ENCODE measurements at places on chromosomes 13 and 19.

DNA sequence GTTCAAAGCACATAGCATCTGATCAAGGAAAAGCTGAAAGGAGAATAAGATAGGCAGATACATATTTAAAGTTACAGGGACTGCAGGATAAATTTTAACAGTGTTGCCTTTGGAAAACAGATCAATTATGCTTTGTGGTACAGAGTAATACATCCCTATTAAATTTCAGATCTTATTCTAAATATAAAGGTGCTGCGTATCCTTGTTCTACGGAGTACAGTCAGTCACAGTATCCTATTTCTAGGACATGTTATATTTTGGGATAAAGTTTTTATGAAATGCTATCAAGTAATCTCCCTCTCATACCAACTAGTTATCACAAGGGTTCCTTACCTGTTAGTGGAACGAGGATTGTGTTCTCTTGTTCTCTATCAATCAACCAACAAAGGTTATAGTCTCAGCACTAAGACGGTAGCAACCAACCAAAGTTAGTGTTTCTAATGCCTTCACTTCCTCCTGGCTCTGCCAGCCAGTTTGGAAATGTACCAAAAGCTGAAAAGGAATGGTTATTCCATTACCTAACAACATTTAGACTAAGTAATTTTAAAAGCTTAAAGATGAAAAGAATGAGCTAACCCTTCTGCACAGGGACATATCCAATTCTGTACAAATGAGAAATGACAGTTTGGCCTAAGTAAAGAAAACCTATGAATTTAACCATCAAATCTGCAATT lies 35.2 kb downstream of the TSC22D1 start:
- no peak for DNase-seq

GRCh38 chr19:7304200-7304599 lies 10.0 kb upstream of the INSR start:
- no peak for DNase-seq

DNA sequence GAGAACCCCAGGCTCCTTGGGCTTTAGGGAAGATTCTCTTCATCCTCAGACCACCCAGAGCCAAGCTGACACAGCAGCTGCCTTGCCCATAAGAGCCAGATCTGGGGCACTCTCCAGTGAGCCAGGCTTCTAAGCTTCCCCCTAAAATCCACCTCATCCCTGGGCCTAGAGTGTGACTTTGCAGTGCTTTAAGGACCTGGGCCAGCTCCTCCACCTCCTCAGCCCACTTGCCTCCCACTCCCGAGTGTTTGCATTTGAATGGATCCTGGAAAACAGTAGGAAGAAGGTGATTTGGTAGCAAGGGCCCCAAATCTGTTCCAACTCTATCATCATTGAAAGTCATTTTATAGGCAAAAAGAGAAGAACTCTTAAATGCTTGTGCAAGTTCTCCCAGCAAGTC lies 108.7 kb upstream of the UBL3 start:
- no peak for DNase-seq

DNA sequence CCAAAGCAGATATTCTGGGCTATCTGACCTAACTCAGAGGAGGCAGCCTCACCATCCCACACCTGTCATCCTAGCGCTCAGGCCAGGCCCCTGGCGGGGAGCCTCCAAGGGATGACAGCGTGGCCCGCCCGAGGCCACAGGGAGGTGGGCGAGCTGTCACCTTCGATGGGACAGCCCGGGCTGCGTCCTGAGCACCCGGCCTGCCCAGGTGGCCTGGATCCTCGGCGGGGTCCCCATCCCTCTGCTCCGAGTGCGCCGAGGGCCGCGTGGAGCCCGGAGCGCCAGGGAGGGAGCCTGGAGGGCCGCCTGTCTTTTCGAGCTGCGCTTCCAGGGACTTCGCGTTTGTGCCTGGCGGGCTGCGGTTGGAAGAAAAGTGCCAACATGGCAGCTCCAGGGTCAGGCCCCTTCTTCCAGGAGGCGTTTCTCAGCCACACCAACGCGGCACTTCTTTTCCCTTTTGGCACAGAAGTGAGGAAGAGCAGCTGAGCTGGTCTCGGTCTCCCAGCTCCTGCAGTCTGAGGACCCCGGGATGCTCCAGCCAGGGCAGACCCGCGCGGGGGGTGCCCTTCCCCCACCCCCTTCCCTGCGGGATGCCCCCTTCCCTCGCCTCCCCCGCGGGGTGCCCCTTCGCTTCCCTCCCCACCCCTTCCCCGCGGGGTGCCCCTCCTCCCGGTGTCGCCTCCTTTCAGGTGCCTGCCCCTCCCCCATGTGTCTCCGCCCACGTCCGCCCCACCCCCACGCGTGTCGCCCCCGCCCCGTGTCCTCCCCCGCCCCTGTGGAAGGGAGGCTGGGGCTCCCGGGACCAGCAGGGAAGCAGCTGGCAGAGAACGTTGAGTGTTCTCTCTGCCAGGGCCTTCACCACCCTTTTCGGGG lies 42.3 kb downstream of the GJA3 start:
- DNase-seq = peak; percentile 89

- DNase-seq = peak; percentile 99
These were observed 1.6 kb downstream of the RASIP1 start for GRCh38 chr19:48738557-48739403.

GRCh38 chr19:31436121-31436776 lies 87.0 kb upstream of the TSHZ3 start:
- DNase-seq = no peak

DNA sequence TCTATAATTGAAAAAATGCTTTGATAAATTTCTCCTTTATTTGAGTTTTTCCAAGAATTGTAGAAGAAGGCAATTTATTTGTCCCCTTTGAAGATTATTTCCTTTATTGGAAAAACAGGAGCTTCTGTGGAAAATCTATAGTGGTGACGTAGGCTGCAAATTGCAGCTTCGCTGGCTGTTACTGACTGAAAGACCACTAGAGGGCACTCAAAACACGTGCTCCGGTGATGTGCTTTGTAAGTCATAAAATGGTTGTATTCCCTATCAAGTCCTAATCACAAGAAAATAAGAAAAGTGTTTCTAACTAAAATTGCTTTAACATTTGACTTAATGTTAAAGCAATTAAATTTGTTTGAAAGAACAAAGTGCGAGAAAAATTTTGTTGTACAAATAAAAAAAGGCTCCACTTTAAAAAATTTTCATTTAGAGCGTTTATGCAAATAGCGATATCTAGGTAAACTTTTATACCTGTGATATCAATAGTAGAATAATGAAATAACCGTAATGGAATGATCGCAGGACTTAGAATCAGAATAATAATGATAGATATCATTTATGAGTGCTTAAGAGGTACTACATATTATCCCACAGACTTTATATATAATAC lies 638.2 kb upstream of the SPRY2 start:
- no peak for DNase-seq

DNA sequence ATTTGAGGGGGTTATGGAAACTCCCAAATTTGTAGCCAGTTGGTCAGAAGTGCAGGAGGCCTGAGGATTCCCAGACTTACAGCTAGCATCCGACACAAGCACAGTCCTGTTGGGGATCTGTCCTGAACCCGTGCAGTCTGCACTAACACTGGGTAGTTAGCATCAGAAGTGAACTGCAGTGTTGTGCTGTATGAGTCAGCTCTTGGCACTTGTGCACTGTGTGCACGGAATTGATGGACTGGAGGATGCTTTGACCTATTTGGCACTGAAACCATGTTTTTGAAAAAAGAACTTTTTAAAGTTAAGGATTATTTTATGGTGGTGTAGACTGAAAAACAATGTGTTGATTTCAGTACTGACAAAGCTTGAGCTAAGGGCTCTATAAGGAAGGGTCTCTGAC lies 279.0 kb downstream of the NHLRC3 start:
- no peak for DNase-seq

DNA sequence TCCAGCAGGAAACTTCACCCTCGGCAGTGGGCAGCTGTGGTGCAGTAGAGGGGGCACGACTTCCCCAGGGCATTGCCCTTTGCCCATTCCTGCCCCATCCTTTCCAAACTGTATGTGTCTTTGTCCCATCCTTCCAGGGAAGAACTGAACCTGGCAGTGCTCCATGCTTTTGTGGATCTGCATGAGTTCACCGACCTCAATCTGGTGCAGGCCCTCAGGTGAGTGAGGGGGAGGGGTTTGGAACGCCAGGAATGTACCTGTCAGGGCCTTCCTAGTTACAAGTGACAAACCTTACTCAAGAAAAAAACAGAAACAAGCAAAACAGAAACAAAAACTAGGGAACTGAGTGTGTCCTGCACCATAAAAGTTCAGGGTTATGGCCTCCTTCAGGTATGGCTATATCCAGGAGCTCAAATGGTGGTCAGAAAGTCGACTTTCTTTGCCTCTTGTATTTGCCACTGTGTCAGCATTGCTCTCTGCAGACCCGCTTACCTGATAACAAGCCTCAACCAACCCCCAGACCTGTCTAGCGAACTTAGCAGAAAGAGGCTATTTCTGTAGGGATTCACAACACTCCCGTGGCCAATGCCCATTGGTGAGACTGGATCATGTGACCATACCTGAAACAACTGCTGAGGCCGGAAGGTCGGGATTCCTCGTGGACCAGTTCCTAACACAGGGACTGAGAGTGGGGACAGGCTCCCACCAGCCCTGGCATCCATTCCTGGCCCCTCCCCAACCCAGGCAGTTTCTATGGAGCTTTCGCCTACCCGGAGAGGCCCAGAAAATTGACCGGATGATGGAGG lies 4.2 kb downstream of the CYTH2 start:
- no peak for DNase-seq

- DNase-seq = no peak
These were observed 49.3 kb upstream of the FREM2 start for GRCh38 chr13:38637576-38637975.

GRCh38 chr13:25529425-25529824 lies 157.7 kb downstream of the ATP8A2 start:
- DNase-seq = no peak

DNA sequence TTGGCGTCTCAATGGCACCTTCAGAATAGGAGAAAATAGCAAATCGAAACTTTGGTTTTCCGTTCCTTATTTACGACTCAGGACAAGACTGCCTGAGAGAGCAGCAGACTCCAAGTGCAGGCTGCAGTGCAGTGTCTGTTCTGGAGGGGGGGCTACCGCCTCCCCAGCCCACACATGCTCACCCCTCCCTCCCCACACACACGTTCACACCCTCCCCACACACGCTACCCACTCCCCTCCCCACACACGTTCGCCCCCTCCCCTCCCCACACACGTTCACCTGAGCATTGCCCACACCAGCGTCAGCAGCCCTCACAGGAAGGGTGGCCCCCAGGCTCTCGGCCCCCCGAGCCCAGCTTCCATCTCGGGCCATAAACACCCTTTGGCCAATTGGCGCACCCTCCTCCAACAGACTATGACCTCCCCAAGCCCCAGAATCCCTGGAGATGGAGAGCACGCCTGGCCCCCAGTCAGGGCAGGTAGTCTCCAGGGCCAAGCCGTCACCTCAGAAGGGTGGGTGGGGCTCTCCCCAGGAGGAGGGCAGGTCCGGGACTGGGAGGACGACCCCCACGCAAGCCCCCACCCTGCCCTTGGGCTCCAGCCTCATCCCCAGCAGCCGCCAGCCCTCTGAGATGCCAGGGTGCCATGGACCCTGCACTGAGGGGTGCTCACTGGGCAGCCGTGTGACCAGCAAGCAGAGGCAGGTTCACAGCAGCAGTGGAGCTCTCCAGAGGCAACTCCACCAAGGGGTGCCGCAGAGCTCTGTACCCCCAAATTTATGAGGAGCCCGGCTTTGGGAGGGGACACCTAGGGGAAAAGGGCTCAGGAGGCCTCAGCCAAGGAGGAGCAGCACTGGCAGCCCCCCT lies 27.5 kb downstream of the RASA3 start:
- peak; percentile 53 for DNase-seq

DNA sequence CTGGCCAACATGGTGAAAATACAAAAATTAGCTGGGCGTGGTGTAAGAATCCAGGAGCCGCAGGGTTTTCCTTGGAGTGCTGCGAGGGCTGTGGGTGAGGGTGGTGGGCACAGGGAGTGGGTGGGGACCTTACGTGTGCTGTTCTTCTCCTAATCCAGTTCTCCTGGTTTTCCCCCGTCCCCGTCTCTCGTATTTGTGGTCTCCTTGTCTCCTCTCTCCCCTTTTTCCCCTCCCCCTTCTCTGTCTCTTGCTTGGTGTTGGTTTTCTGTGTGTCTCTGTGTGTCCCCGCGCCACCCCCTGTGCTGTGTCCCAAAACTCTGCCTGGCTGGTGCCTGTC lies 1.7 kb downstream of the SELENOW start:
- no peak for DNase-seq

- DNase-seq = no peak
These were observed 324.6 kb downstream of the KLF12 start for GRCh38 chr13:73809561-73809960.

DNA sequence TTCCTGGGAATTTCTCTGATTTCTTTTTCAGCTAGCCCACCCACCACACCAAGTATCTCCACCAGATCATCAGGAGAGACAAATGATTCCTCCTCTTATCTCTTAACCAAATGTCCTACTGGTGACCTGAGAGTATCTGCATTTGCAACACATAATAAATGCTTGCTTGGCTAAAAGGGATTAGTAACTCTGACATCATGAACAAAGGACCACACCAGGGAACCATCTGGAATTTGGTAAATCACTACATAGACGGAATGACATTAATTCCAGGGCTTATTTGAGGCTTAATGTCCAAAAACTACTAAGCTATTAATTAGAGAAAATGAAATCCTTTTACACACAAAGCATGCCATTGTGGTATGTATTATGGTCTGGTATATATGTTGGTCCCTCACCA lies 139.0 kb downstream of the RAP2A start:
- no peak for DNase-seq

DNA sequence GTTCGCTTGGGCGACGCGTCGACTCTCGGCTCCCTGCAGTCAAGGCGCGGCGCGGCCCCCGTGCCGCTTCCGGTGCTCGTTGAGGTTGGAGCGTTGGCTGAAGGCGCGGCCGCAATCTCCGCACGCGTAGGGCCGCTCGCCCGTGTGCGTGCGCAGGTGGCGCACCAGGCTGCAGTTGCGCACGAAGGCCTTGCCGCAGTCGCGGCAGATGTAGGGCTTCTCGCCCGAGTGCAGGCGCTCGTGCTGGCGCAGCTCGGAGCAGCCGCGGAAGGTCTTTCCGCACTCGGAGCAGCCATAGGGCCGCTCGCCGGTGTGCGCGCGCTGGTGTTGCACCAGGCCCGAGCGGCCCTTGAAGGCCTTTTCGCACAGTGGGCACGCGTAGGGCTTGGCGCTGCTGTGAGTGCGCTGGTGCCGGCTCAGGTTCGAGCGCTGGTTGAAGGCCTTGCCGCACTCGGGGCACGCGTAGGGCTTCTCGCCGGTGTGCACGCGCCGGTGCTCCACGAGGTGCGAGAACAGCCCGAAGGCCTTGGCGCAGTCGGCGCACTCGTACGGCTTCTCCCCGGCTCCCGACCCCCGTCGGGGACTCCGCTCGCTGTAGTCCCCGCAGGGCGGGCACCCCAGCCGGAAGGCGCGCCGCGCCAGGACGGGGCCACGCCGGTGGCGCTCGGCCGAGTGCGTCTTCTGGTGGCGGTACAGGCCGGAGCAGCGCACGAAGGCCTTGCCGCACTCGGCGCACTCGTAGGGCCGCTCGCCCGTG lies 5.3 kb upstream of the ZNF497 start:
- DNase-seq = peak; percentile 79

DNA sequence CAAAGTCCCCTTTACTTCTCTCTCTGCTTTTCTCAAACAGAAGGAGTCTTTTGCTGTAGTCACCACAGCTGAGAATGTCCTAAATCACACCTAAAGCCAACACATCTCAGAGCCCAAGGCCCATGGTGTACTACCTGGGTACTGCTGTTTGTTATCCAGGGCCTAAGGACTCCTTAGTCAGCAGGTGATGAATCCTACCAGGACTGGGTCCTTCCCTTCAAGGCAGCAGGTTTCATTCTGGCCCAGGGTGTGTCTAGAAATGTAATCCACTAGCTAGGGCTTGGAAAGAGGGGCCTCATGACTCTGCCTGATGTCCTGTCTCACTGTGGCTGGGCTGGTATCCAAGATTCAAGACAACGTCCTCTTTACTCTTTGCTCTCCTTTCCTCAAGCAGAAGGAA lies 36.2 kb upstream of the ENOX1 start:
- DNase-seq = no peak

- no peak for DNase-seq
These were observed 40.6 kb upstream of the DGKH start for GRCh38 chr13:42007844-42008243.
